WTC11 (cell line): ENCODE measurements at places on chromosomes 5 and 9.

- no peak for DNase-seq
These were observed 1.0 kb upstream of the EFNA5 start for GRCh38 chr5:107671742-107672210.

DNA sequence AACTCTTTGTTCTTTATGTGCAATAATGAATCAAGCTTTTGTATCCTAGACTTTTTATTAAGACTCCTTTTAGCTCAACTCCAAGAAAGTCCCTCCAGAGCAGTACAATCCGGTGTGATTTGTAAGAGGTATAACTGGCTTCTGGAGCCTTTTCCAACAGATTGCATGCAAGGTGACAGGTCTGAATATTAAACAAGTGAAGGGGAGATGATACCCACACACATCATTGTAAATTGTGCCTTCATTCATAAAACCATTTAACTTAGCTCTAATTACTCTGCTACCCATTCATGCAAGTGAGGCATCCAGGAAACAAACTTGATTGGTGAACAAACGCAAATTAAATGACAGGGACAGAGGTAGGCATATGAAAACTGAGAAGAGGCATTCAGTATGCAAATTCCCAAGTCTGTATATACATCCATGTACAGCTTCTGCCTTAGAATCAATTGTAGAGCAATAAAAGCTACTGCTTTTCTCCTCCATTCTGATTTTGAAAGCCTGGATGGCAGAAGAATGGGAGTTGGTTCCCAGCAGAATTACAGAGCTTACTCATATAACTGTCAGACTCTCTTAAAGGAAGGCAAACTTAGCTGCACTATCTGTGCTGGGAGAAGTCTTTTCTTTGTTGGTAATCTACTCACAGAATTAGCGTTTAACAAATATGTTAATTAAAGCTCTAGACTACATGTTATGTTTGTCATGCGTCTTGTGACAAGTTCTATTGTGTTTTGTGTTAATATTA lies 261.0 kb upstream of the CDH6 start:
- no peak for DNase-seq

GRCh38 chr5:4144411-4145007 lies 548.9 kb downstream of the IRX1 start:
- DNase-seq: no peak

DNA sequence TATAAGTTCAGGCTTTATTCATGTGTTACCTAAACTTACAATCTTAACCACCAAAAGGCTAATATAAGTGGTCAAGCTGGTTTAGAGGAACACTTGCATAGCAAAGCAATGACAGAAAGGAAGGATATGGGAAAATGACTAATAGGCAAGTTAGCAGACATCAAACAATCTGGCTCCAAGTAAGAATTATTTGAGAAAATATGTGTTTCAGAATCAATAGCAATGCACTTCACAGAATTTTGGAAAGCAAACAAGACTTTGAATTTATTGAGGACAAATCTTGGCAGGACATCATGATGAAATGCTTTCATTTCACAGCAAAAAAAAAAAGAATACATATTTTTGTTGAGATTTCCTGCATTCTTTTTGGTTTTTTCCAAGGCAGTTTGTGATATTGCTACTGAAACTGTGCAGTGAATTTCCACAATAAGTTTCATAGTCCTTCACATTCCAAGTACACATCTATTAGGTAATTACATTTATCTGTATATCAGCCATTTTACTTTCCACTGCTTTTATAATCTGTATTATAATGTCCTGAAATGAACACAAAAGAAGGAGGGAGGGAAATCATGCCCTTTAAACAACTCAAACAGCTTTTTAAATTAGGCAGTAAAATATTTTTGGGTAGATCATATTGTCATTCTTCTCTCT lies 417.9 kb downstream of the NR2F1-AS1 start:
- DNase-seq: no peak

- DNase-seq: peak; percentile 44
These were observed at the start of gene GGTA1 for GRCh38 chr9:121499427-121500164. Gene GGTA1, minus strand, starts transcription at chr9:121499844. Its CDS starts 31,922 bp downstream, at chr9:121467922.

DNA sequence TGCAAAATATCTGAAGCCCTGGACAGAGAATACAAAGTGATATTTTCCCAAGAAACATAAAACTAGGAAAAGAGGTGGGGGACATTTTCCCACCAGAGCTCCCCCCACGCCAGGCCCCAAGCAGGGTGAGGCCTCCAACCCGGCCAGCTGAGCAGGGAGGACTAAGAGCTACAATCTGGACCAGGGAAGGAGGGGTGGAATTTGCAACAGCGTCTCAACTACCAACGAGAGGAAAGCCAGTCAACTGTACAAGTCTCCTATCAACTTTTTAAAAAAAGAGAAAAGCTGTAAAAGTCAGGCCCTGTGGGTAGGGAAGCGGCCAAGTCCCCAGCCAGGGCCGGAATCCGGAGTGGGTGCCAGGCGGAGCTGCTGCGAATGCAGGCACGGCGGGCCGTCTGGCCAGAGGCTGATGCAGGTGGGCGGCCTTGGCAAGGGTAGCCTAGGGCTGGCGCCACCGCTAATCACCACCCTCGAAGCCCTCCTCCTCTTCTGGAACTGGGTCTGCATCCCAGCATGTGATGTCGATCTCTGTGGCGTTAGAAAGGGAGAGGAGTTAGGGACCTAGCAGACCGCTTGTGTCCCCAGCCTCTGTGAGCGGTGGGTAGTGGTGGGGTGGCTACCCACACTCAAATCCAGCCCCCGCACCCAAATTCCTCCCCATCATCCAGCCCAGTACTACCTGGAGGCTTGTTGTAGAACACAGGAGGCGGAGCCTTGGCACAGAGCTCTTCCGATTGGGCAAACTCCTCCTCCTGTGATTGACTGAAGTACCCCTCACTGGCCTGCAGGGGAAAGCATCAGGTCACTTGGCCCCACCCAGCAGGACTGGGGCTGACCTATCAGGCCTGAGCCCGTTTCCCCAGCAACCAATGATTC lies 10.6 kb downstream of the PRR7 start:
- DNase-seq: peak; percentile 93
